Ureter (tissue), 1 donor: ENCODE measurements at places on chromosomes 5 and 9.

DNA sequence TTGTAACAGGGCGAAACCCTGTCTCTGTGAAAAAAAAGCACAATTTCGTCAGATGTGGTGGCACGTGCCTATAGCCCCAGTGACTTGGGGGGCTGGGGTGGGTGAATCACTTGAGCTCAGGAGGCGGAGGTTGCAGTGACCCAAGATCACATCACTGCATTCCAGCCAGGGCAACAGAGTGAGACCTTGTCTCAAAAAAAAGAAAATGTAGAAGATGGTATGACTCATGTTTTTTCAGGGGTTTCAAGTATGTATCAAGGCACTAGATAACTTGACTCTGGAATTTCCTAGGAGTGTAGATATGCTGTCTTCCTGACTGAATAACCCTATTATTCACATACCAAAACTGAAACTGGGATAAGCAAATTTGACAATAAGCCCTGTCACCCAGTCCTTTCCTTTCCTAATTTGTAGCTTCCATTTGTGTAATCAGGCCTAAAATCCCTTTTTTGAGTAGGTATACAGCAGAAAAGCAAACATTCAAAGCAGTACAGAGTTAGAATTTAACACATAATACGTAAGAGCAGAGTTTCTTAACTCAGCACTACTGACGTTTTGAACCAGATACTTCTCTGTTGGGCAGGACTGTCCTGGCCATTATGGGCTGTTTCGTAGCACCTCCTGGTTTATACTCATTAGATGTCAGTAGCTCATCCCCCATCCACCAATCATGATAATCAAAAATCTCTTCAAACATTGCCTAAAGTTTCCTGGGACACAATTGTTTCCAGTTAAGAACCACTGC, 17.3 kb upstream of the ANKRD18B start:
- no peak for DNase-seq

DNA sequence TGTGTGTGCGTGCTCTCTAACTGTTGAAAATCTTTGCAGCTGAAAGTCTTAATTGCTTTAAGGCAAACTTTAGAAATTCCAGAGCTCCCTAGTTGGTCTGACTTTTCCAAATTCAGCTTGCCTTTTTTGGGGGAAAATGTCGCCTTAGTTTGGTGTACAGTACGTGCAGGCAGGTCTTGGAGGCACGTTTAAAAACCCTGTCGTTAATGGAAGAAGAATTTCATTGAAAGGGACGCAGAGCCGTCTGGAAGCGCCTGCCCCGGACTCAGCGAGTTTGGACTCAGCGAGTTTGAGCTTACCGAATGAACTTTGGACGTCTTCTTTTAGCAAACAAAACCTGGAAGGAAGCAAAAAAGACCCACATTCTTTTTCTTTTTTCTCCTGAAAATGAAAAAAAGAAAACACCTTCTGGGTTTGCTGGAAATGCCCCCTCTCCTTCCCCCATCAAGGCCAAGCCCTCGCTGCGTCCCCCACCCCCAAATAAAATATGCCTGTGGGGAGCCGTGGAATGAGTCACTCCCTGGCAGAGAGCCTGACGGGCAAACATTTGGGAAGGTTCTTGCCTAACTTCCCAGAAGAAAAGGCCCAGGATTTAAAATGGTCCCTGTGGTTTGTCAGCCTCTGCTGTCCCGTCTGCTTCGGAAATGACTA, 1.5 kb downstream of the NEK6 start:
- DNase-seq = peak; percentile 90

DNA sequence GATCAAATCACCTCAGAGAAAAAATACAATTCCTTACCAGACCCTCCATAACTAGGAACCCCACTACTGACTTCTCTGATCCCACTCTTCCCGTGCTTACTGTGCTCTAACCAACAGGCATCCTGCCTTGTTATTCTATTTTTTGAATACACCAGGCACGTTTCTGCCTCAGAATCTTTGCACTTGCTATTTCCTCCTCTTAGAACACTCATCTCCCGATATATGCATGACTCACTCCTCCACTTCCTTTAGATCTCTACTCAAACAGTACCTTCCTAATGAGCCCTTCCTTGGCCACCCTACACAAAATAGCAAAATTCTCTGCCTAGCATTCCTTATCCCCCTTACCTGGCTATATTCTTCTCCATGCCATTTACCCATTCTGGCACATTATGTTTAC, 43.9 kb downstream of the MAPKAP1 start:
- no peak for DNase-seq

DNA sequence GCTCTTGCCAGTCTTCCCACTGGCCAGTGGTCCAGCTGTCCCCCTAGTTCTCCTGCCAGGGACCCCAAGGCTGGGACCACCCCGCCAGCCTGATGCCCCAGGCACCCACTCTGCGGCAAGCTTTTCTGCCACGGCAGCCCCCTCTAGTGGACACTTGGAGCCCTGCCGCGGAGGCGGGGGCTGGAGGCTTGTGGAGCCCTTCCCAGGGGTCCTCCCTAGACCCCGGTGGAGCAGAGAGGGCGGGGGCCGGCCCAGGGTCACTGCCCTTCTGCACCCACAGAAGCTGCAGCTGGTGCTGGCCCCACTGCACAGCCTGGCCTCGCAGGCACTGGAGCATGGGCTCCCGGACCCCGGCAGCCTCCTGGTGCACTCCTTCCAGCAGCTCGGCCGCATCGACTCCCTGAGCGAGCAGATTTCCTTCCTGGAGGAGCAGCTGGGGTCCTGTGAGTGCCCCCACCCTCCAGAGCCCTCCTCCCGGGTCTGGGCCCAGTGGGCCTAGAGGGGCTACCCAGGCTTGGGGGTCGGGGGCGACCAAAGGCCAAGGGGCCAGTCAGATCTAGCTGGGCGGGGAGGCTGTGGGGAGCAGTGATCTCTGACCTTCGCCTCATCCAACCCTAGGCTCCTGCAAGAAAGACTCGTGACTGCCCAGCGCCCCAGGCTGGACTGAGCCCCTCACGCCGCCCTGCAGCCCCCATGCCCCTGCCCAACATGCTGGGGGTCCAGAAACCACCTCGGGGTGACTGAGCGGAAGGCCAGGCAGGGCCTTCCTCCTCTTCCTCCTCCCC, 9.1 kb downstream of the EGFL7 start:
- no peak for DNase-seq

- peak; percentile 23 for DNase-seq
Measured at GRCh38 chr9:33101104-33101951, 24.9 kb upstream of the SMU1 start.

- DNase-seq = no peak
Measured at GRCh38 chr9:77556396-77556795, 91.7 kb downstream of the GNA14 start.

DNA sequence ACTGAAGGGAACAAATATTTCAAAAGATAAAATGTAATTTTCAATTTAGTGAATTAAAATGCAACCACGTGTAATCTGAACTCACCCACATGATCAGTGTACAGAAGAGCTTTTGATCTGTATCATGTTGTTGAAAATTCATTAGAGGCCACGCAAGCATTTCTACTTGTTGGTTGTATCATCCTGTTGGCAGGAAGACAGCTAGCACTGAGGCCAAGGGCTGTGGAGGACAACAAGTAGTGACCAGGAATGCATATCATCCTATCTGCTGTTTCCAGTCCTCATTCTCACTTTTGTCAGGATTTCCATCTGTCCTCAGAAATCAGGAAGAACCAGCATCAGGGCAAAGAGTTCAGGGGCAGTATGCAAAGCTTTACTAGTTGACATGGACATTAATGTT, 29.9 kb upstream of the CKS2 start:
- no peak for DNase-seq

GRCh38 chr5:160458806-160459800, 37.4 kb downstream of the PTTG1 start:
- DNase-seq = no peak

GRCh38 chr9:20043035-20043434, 254.2 kb upstream of the SLC24A2 start:
- DNase-seq = no peak

- no peak for DNase-seq
Measured at GRCh38 chr9:107786561-107786960, 297.0 kb upstream of the KLF4 start.

DNA sequence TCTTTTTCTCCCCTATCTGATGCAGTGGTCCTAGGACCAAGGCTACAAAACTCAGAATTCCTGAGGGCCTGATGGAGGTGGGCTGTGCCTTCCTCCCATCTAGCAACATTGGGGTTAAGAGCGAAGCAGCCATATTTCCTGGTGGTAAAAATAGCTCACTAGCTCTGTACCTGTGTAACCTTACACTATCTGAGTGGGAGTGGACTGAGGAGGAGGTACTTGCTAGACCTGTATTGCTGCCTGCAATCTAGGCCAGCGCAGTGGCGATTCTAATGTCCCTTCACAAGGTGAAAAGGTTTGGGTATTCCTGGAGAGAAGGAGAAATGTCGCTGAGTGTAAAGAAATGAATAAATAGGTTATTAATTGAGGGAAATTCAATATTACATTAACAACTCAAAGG, 80.2 kb upstream of the LIFR start:
- peak; percentile 61 for DNase-seq

DNA sequence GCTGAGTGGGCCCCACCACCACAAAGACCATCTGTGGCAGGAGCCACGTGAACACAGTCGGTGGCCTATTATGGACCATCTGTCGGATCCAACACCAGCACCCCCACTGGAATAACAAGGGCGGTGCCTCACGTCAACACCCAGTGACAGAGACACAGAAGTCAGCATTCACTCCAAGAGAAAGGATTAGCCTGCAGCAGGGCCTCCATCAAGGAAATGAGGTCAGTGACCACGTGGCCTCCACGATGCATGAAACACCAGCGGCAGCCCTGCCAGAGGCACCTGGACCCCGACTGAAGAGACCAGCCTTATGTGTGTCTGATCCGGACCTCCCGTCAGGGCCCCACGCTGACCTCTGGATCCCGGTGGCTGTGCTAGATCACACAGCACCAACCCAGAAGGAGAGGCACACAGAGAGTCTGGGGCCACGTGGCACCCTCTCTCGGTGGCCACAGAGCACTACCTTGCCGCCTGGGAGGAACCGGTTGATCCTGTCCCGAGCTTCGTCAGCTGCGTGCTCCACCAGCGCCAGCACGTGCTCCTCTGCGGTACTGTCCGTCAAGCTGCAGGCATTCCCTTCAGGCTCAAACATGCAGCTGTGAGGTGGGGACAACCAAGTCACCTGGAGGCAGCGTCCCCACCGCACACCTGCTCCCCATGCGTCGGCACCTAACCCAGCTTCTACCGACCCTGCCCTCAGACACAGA, 9.0 kb downstream of the BRD9 start:
- DNase-seq = no peak

DNA sequence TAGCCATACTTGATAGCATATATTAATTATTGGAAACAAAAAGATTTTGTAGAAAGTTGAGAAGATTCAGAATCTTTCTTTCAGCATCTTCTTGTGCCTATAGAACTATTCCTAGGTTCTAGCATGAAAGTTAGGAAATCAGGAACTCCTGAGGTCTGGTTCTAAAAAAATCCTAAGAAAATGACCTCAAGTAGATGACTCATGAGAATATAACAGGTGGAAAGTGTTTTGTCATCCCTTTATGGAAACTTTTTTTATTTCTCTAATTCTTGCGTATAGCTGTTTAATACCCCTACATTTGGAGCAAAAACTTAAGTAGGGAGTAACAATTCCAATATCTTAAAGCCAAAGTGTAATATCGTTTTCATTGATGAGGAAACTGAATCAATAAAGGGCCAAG, 574.1 kb downstream of the NR2F1-AS1 start:
- no peak for DNase-seq

DNA sequence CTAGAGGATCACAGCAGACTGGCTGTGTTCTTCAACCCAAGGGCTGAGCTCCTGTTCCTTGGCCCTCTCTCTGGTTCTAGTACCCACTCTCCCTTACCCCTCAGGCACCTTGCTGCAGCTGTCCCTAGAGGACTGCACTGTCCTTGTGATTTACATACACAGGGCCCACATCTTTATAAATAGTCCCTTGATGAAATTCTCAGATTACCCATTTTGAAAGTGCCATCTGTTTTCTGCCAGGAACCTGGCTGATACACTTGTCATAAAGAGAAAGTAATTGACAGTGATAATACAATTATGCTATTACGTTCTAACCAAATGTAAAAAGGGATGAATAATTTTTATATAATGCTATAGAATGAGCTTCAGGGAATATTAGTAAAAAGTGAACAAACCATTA, 16.5 kb upstream of the SPARC start:
- DNase-seq = no peak

DNA sequence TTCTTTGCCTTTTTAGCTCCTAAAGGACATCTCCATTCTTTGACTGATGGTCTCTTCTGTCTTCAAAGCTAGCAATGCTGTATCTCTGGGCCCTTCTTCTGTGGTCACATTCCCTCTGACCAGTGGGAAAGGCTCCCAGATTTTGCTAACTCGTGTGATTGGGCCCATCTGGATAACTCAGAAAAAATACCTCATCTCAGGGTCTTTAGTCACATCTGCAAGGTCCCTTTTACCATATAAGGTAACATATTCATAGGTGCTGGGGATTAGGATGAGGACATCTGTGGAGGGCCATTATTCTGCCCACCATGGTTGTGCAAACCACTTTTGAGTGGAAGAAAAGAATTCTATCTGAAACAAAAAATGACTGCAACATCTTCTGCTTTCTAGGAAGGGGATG, 76.3 kb upstream of the MAMDC2 start:
- no peak for DNase-seq

DNA sequence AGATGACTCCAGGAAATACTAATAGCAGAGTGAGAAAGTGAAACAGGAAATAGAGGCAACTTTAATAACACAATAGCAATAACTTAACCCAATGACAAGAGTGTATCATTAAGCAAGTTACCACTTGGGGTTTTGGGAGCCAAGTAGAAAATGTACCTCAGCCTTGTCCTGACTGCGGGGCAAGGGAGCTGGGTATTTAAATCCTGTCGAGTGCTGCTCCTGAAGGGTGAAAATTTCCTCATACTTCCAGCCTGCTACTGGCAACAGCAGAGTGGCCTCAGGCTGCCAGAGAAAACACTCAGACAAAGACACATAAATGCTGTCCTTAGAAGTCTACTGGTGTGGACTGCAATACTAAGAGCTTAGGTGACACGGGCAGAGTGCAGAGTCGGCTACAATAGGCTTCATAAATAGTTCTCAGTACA, 112.5 kb upstream of the EMB start:
- DNase-seq = no peak

- DNase-seq = no peak
Measured at GRCh38 chr9:129402931-129403778, 217.7 kb downstream of the C9orf50 start.

- no peak for DNase-seq
Measured at GRCh38 chr9:34510497-34511468, 12.0 kb downstream of the ENHO start.

DNA sequence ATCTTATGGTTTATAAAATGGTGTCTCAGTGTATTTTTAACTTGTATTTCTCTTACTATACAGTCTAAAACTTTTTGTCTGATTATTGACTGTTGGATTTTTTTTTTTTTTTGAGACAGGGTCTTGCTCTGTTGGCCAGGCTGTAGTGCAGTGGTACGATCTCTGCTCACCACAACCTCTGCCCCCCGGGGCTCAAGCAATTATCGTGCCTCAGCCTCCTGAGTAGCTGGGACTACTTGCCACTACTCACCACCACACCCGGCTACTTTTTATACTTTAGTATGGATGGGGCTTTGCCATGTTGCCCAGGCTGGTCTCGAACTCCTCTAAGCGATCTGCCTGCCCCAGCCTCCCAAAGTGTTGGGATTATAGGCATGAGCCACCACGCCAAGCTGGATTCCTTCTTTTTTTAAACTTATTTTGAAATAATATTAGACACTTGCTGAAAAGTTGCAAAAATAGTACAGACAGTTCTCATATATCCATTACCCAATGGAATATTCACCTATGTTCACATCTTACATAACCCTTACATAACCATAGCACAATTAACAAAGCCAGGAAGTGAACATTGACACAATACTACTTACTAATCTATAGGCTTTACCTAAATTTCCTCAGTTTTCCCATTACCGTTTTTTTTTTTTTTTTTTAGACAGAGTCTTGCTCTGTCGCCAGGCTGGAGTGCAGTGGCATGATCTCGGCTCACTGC, 47.2 kb downstream of the STOM start:
- DNase-seq = peak; percentile 24
